ENCODE measurements at places on chromosomes 6 and 20. TPM values are rescaled to one million over a fixed set of nuclear protein-coding genes. Genes with fewer than 3 reads are reported as not detected.

- H3K4me3 ChIP-seq = no peak overlapping the region
- peak; percentile 44 for DNase-seq
- no peaks in the 10 kb centered on the region for H3K27me3 ChIP-seq
- no peaks in the 10 kb centered on the region for H3K36me3 ChIP-seq
- no peak overlapping the region for H3K27ac ChIP-seq
- peaks cover 3% of the 10 kb centered on the region for H3K4me1 ChIP-seq
These were observed 30.9 kb downstream of the BFSP1 start for GRCh38 chr20:17500271-17500670.

DNA sequence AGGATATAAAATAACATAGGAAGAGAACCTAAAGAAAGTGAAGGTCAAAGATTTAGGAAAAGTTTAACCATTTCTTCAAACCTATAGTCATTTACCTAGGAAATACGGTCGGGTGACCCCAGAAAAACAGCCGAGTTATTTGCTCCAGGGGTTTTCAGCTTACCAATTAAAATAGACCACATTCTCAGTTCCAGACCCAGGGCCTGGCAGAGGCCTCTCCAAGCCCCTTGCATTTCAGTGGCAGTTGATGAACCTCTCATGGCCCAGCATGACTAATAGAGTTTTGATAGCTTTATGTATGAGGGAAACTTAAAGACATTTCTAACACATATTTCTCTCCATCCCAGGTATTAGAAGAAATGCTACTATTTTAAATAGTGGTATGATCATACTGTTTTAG is 113.5 kb downstream of the OGFRL1 start:
- H3K27me3 ChIP-seq = no peaks in the 10 kb centered on the region
- no peak for DNase-seq
- no peak overlapping the region for H3K4me3 ChIP-seq
- no peak overlapping the region for H3K27ac ChIP-seq
- H3K36me3 ChIP-seq = no peaks in the 10 kb centered on the region
- no peaks in the 10 kb centered on the region for H3K4me1 ChIP-seq

DNA sequence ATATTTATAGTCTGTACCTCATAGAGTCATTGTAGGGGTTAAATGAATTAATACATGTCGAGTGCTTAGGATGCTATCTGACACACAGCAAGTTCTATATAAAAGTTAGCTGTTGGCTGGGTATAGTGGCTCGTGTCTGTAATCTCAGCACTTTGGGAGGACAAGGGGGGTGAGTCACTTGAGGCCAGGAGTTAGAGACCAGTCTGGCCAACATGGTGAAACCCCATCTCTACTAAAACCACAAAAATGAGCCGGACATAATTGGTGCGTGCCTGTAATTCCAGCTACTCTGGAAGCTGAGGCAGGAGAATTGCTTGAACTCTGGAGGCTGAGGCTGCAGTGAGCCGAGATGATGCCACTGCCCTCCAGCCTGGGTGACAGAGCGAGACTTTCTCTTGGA is 222.9 kb downstream of the UBE3D start:
- DNase-seq = no peak
- no peaks in the 10 kb centered on the region for H3K27me3 ChIP-seq
- H3K4me1 ChIP-seq = no peaks in the 10 kb centered on the region
- no peak overlapping the region for H3K4me3 ChIP-seq
- H3K27ac ChIP-seq = no peak overlapping the region

DNA sequence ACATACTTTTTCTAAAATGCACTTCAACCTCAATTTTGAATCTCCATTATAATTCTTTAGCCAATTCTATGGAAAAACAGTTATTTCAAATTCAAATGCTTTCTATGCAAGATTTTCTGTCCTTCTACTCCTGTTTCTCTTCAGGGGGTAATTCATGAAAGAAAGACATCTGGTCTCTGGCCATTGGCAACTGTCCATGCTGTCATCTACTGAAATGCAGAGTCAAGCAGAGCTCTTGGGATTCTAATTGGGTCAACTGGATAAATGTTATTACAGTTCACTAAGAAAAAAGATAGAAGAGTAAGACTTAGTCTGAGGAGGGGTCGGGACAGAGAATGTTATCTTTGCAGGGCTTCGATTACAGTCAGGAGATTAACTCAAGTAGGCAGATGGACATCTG is 22.0 kb upstream of the BMP5 start:
- H3K27ac ChIP-seq = no peak overlapping the region
- no peaks in the 10 kb centered on the region for H3K36me3 ChIP-seq
- no peaks in the 10 kb centered on the region for H3K4me1 ChIP-seq

GRCh38 chr6:14058735-14059134 is 58.8 kb upstream of the CD83 start:
- peaks cover 8% of the 10 kb centered on the region for H3K4me1 ChIP-seq
- H3K27ac ChIP-seq = no peak overlapping the region
- no peaks in the 10 kb centered on the region for H3K36me3 ChIP-seq
- DNase-seq = no peak
- H3K4me3 ChIP-seq = no peak overlapping the region

DNA sequence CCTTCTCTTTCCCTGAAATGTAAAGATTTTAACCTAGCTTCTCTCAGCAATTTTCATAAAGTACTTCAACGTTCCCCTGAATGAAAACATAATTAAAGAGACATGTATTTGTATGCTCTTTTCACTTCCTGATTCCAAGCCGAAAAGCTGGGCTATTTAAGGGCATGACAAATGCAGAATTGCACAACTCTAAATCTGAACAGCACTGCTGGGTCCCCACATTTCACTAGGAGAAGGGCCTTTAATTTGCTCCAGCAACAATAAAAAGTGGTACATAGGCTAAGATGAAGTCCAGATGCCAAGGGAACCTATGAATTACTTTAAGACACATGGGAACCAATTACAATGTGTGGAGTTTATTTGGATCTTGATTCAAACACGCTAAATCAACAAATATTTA is 42.0 kb downstream of the IRAK1BP1 start:
- H3K4me3 ChIP-seq = no peak overlapping the region
- H3K36me3 ChIP-seq = no peaks in the 10 kb centered on the region
- H3K27ac ChIP-seq = no peak overlapping the region
- no peak for DNase-seq

DNA sequence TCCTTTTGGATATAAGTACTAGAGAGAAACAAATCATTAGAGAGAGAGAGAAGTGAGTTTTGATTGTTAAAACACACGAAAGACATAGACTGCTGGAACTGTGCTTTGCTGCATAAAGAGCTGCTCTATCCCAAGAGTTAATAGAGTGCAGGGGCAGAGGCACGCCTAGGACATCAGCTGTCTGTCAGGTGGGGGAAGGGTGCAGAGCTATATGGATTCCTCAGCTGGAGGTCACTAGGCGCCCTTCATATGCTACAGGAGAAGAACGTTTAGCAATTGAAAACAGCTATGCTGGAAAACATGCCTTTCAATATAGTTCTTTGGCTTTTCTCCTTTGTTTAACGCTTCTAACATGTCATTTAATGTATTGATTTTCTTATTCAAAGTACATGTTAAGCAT is 169.0 kb upstream of the MCHR2 start:
- no peaks in the 10 kb centered on the region for H3K4me1 ChIP-seq
- H3K27ac ChIP-seq = no peak overlapping the region
- no peak overlapping the region for H3K4me3 ChIP-seq
- no peaks in the 10 kb centered on the region for H3K36me3 ChIP-seq
- DNase-seq = no peak
- no peaks in the 10 kb centered on the region for H3K27me3 ChIP-seq

- H3K27ac ChIP-seq = no peak overlapping the region
- DNase-seq = no peak
- H3K4me1 ChIP-seq = peaks cover 3% of the 10 kb centered on the region
- no peak overlapping the region for H3K4me3 ChIP-seq
These were observed 78.4 kb upstream of the SLC22A23 start for GRCh38 chr6:3535033-3535775.

DNA sequence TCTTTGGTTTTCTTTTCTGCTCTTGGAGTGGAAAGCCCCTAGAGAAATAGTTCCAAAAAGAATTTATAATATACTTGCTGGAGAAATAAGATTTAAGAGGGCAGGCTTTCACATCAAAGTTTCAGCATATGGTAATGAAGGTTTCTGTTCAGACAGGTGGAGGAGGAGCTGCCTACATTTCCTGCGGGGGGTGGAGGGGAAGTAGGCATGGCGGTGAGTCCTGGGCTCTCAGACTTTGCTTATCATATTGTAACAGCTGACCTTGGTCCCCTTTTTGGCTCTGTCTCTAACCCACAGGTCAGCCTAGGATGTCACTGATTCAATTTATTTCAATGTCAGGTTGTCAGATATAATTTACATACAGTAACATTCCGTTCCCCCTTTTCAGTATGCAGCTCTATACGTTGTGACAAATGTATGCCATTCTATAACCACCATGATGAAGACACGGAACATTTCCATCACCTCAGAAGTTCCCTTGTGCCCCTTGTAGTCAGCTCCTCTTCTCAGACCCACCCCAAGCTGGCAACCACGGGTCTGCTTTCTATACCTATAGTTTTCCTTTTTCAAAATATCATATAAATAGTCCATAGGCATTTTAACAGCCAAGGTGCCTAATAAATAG is 77.6 kb upstream of the GGTLC1 start:
- no peaks in the 10 kb centered on the region for H3K27me3 ChIP-seq
- no peak for DNase-seq
- H3K27ac ChIP-seq = no peak overlapping the region
- H3K4me1 ChIP-seq = no peaks in the 10 kb centered on the region
- no peaks in the 10 kb centered on the region for H3K36me3 ChIP-seq

- no peak overlapping the region for H3K4me3 ChIP-seq
- peak overlapping the region; percentile 51 for H3K27ac ChIP-seq
- no peak for DNase-seq
- no peaks in the 10 kb centered on the region for H3K36me3 ChIP-seq
- peaks cover 34% of the 10 kb centered on the region for H3K4me1 ChIP-seq
These were observed 126.8 kb downstream of the SNX5 start for GRCh38 chr20:17841751-17842215.

DNA sequence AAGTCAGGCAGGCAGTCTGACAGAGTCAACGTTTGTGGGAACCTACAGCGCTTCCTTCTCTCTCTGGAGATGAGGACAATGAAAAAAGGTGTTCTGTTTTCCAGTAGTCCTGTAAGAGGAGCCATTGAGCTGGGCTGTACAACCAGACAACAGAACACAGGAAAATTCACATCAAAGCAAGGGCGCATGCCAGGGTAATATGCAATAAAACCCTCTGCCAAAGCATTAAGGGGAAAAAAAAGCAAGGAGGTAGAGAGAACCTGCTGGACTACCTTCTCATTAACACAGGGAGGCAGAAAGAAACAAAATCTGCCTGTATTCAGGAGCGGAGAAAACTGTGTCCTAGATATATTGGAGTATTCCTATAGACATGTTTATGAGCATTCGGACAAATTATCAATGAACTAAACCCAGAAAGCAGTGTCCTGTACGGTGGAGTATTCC is 1.3 kb downstream of the RNF24 start:
- H3K36me3 ChIP-seq = no peaks in the 10 kb centered on the region
- DNase-seq = no peak
- H3K4me1 ChIP-seq = peaks cover 19% of the 10 kb centered on the region
- H3K27ac ChIP-seq = peak overlapping the region; percentile 91
- H3K4me3 ChIP-seq = peak overlapping the region; percentile 75

- DNase-seq = no peak
- H3K4me3 ChIP-seq = no peak overlapping the region
- H3K27ac ChIP-seq = peak overlapping the region; percentile 68
- H3K36me3 ChIP-seq = no peaks in the 10 kb centered on the region
These were observed 117.5 kb downstream of the RIN2 start for GRCh38 chr20:19875376-19876221.

GRCh38 chr6:129567374-129567773 is 142.6 kb downstream of the ARHGAP18 start:
- DNase-seq = no peak
- H3K4me1 ChIP-seq = no peaks in the 10 kb centered on the region
- no peaks in the 10 kb centered on the region for H3K36me3 ChIP-seq
- H3K4me3 ChIP-seq = no peak overlapping the region

DNA sequence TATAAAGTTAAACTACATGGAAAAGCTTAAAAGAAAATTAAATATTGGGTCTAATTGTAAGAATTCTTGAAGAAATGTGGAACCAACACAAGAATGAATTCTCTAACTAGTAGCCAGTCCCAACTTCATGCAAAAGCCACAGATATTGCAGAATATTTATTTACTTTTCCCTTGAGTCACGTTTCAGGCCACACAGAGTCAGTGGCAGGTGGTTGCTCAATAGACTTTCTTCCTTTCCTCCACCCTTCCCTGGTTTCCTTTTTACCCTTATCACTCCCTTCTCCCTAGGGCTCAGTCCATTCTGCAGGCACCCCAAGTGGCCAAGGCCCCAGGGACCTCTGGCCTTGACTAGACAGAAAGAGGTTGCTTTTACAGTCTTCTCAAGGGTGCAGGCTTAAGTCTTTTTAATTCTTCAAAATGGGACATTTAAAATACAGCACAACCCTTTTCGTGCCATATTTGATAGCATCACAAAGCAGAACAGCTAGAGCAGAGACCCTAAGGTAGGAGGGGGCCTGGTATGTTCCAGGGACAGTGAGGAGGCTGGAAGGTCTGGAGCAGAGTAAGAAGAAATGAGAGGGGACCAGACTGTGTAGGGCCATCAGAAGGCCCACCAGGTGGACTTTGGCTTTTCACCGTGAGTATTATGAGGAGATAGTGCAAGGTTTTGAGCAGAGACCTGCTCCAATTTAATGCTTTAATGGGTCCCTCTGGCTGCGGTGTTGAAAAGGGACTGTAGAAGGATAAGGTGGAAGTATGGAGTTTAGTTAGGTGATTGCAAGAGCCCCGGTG is 65.0 kb downstream of the HDDC2 start:
- no peak for DNase-seq
- no peaks in the 10 kb centered on the region for H3K27me3 ChIP-seq
- H3K27ac ChIP-seq = no peak overlapping the region
- no peaks in the 10 kb centered on the region for H3K36me3 ChIP-seq

DNA sequence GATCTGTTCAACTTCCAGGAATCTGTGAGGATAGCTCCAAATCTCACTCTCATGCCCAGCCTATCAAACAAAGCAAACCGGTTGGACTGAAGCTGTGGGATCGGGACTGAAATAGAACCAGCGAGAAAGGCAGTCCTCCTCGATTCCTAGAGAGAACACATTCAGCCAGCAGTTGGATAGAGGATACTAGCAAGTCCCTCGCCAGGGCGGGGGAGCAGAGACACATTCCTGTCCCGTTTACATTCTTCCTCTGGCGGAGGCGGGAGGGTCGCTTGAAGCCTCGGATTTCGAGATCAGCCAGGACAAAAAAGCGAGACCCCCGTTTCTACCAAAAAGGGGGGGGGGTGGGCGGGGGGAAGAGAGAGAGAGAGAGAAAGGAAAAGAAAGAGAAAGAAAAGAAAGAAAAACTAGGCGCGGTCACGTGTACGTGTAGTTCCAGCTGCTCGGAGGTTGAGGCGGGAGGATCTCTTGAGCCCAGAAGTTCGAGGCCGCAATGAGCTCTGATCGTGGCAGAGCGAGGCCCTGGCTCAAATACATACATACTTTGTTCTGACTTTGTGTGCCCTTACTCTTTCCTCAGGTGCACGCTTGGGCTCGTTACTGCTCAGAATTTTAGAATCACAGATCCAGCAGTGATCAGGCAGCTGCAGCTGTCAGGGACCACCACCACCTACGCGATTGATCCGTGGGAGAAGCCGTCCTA is 19.5 kb downstream of the ZNF311 start:
- peak; percentile 90 for DNase-seq
- H3K27me3 ChIP-seq = peaks cover 13% of the 10 kb centered on the region
- H3K4me1 ChIP-seq = peaks cover 25% of the 10 kb centered on the region
- no peaks in the 10 kb centered on the region for H3K36me3 ChIP-seq

Gene SCGN
- not detected for total RNA-seq

Gene SLC2A10
- 5.1 TPM for total RNA-seq

Gene NKX2-4
- total RNA-seq = not detected

Gene DAAM2
- total RNA-seq = 12.6 TPM

Gene CST4
- total RNA-seq = not detected

Gene MYT1
- not detected for total RNA-seq

All from suprapubic skin (tissue), 4 donors.